ENCODE measurements at places on chromosomes 2 and 18. TPM values are rescaled to one million over a fixed set of nuclear protein-coding genes. Genes with fewer than 3 reads are reported as not detected.
A peak's percentile ranks its signal among the peaks of the same experiment; 100 is the strongest.

CHAC2 gene
- total RNA-seq, result 1.3 TPM

HNRNPLL gene
- total RNA-seq, result 51.4 TPM

CAB39 gene
- 72.3 TPM for total RNA-seq

NOL4 gene
- not detected for total RNA-seq

DNA sequence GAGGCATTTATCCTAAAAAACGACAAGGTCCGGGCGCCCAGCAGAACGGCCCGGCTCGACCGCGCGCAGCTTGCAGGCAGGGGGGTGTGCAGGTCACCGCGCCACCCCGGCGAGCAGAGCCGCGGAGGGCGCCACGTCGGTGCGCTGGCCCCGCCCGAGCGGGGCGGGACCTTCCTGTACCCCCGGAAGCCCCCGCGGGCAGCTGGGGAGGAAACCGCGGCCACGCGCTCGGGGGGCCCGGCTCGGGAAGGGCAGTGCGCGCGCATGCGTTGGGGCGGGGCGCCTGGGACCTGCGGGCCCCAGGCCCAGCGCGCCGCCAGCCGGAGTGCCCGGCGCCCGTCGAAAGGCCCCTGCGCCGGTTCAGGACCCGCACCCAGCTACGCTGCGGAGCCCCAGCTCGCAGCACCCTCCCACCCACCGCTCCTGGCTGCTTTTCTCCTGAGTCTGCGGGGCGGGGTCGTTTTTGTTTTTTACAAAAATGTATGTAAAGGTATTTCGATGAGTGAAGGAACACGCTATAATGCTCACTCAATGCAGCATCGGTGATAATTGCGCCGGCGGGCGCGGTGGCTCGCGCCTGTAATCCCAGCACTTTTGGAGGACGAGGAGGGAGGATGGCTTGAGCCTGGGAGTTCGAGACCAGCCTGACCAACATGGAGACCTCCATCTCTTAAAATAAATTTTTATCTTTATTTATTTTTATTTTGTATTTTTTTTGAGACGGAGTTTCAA lies 47.7 kb upstream of the POMC start:
- DNase-seq, result peak; percentile 78

DNA sequence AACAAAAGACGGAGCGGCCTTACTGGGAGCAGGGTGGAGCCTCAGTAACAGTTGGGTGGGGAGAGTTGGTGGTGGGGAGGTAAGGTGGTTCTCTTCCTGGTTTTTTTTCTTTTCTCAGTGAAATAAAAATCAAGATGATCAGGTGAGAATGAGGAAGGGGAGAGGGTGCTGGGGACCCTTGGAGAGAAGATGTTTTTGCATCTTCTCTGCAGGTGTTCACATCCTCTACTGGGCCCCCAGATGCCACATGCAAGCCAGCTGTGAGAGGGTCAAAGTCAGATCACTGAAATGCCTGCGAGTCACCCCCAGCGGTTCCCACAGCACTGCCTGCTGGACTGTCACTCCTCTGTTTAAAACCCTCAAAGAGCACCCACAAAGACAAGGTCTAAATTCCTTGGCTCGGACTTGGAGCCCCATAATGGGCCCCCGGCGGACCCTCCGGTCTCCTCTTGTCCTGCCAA lies 69.8 kb upstream of the FHL2 start:
- DNase-seq, result no peak

GRCh38 chr2:159960414-159960813 lies 102.0 kb downstream of the PLA2R1 start:
- peak; percentile 93 for DNase-seq

GRCh38 chr2:118477111-118477862 lies 370.2 kb downstream of the EN1 start:
- no peak for DNase-seq

IL36A gene
- total RNA-seq, result not detected

TMEM17 gene
- total RNA-seq, result 1.3 TPM

MYOM1 gene
- total RNA-seq, result 0.26 TPM

WIPF1 gene
- 5.6 TPM for total RNA-seq

SLC66A2 gene
- total RNA-seq, result 46.1 TPM

IGFBP2 gene
- total RNA-seq, result 36.3 TPM

DNA sequence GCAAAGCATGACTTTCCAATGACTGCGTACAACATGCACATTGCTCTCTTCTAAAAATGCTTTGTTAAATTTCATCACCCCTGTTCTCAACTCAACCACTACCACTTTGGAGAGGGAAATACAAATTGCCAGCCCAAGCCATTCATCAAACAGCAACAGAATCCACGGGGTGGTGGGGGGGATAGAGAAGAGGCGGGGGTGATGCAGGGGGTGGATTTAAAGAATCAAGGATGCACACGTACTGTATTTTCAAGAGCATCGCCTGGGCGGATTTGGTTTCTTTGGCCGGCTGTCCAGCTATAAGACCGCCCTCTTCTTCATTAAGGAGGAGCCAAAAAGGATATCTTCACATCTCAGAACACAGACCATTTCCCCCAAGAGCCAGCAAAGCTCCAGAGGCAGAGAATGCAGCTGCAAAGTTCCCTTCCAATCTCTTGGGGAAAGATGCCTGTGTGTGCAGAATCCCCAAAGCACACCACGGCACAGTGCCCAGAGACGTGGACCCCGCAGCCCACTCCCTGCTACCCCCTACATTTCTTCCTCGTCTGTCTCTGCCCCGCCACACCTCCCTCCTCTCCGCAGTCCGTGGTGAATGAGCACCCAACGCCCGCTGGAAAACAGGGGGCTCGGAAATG lies 977 bp downstream of the SLC8A1 start:
- DNase-seq, result peak; percentile 83

- DNase-seq, result no peak
These were observed 52.4 kb downstream of the STK39 start for GRCh38 chr2:168194784-168195522.

MARCHF4 gene
- 0.26 TPM for total RNA-seq

DNA sequence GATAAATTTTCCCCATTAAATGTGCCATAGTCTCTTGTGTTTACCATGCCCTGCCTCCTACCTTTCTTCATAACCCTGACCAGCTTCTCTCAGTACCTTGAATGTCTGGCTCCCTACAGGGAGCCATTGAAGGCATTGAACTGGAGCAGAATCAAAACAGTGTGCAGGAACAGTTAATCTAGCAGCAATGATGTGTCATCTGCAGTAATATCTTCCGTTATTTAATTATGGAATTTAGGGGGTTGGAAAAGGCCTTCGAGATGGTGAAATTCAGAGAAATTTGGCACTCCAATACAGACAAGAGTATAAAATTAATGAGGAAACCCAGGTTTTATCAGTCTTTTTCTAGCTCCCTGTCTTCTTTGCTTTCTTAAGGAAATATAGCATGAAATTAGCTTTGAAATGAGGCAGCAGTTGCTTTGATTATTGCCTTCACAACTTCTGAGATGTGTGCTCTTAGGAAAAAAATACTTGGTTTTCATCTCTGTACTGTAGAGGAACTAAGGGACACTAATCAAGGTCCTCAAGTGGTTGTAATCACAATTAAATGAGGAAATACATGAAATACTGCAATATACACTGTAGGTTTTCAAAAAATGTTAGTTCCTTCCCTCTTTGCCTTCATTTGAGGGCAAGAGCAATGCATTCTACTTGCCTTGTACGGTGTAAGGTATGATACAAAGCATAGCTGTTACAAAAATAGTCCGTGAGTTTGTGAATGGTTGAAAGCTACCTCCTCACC lies 369.1 kb downstream of the SETBP1 start:
- peak; percentile 45 for DNase-seq

GRCh38 chr2:232779465-232779864 lies 3.1 kb upstream of the KCNJ13 start:
- DNase-seq, result no peak

IL1RL2 gene
- total RNA-seq, result 3.1 TPM

IL1B gene
- 0.26 TPM for total RNA-seq

GRCh38 chr18:77405096-77405495 lies 155.4 kb downstream of the GALR1 start:
- no peak for DNase-seq

PLB1 gene
- 1.8 TPM for total RNA-seq

LYPD1 gene
- 0.17 TPM for total RNA-seq

DNA sequence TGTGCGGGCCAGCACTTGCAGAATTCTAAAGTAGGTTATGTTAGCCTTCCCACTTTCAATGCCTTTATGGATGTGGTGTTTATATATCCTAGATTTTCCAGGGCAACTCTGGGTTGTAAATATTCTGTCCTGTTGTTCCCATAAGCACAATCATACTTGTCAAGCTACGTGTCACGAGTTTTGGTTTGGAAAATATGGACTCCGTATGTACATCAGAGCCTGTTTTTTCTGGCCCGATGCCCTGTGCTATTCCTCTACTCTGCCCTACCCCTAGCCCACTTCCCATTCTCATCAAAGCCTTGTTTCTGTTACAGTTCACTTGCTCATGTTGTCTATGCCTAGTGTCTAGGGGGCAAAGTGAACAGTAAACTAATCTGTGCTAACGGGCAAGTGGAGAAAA lies 27.0 kb upstream of the ZEB2 start:
- DNase-seq, result peak; percentile 68

PRSS56 gene
- total RNA-seq, result not detected

DNA sequence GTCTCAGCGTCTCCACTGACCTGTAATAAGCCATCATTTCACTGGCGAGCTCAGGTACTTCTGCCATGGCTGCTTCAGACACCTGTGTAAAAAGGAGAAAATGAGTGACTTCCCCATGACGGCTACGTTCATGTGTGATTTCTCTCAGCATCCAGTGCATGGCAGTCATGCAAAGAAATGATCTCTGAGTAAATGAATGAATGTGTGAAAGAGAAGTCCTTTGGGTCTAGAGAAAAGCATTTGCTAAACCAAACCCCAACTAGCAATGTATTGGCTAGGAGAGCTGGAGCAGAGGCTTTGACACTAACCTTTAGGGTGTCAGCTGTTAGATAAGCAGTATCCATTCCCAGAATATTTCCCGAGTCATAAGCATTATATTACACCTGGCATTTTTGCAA lies 417 bp downstream of the IL1B start:
- DNase-seq, result no peak

ADD2 gene
- total RNA-seq, result 2.5 TPM

Measured in fibroblast of lung (primary cell).